ENCODE measurements at places on chromosomes 6 and 20.

GRCh38 chr20:32391003-32391402, 32.9 kb downstream of the ASXL1 start:
- no peak for DNase-seq

DNA sequence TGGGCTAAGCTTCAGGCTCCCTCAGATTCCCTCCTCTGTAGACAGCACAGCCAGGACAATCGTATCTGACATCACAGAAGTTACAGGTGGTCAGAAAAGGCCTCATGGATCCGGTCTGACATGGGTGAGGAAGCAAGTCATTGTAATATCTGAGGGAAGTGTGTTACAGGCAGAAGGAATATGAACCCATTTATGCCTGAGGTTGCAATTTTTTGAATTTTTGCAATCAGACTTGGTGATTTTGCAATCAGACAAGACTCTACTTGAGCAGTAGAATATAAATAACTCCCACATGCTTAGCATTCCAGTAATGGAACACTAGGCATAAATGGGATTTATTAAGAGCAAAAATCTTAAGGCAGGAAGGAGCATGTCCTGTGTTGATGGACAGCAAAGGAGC, 52.1 kb downstream of the CBLN4 start:
- DNase-seq: no peak

DNA sequence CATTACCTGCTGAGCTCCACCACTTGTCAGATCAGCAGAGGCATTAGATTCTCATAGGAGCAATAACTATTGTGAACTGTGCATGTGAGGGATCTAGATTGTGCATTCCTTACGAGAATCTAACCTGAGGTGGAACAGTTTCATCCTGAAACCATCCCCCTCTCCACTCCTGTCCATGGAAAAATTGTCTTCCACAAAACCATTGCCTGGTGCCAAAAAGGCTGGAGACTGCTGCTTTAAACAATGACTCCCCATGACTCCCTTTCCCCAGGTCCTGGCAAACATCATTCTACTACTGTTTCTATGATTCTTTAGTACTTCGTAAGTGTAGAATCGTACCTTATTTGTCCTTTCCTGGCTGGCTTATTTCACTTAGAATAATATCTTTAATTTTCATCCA, 9.7 kb upstream of the DYNLRB1 start:
- no peak for DNase-seq

GRCh38 chr6:41074692-41075436, 2.1 kb downstream of the NFYA start:
- DNase-seq: no peak

GRCh38 chr20:38727607-38728190, 3.4 kb downstream of the SLC32A1 start:
- DNase-seq: no peak

DNA sequence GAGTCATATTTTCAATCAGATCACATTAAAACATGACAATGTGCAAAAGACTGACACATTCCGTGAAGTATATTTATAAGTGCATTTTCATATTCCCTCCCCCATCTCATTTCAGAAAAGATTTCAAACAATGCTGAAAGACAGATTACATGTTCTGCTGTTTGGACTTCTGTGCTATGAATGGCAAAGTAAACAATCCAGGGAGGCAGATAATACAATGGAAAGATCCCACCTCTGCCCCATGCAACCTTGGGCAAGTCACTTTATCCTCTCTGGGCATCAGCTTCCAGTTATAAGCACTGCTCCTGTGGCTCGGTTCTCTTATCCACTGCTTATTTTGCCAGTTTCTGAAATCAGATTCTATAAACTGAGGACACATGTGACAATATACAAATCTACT, 110.2 kb downstream of the RCAN2 start:
- no peak for DNase-seq

GRCh38 chr6:122472022-122472340, 374 bp upstream of the SERINC1 start:
- DNase-seq: no peak

DNA sequence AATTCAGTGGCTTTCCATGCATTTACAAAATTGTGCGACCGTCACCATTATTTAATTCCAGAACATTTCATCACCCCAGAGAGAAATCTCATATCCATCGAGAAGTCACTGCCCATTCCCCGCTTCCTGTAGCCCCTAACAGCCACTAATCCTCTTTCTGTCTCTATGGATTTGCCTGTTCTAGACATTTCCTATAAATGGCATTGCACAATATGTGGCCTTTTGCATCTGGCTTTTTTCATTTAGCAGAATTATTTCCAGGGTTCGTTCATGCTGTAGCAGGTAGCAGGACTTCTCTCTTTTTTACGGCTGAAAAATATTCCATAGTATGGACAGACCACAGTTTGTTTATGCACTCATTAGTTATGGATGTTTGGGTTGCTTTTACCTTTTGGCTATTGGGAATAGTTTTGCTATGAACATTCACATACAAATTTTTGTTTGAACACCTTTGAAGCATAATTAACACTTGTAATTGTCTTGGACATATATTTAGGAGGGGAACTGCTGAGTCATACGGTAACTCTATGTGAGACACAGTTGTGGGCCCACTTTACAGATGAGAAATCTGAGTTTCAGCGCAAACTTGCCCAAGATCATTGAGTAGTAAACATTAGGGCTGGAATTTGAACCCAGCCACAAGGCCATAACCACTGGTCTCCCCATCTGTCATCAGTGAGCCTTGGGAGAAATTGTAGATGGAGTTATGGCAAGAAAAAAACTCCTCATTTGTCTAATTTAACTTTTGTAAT, 126.9 kb downstream of the BMP7 start:
- DNase-seq: no peak

GRCh38 chr6:161141173-161141572, 132.7 kb downstream of the AGPAT4 start:
- DNase-seq: no peak

GRCh38 chr20:41142245-41142644, 4.9 kb downstream of the PLCG1 start:
- no peak for DNase-seq

- DNase-seq: no peak
Observed at GRCh38 chr6:119985952-119986736, 636.6 kb upstream of the MAN1A1 start.

- no peak for DNase-seq
Observed at GRCh38 chr6:46234156-46234556, 63.4 kb upstream of the ENPP5 start.

DNA sequence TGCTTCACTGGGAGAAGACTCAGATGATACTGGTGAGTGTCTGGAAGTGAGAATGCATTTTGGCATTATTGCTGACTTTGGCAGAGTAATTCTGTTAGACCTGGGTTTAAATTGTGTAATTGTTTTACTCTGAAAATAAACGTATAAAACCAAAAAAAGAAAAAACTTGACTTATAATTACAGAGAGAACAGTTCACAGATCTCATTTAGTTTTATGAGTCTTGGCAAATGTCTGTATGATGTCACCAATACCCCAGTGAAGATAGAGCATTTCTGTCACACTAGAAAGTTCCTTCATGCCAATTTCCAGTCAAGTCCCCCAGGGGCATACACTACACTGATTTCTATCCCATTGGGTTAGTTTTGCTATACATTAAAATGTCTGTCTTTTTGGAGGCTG, 67.3 kb downstream of the SMAP1 start:
- DNase-seq: no peak

GRCh38 chr6:142702501-142703460, 242.2 kb downstream of the HIVEP2 start:
- peak; percentile 37 for DNase-seq

DNA sequence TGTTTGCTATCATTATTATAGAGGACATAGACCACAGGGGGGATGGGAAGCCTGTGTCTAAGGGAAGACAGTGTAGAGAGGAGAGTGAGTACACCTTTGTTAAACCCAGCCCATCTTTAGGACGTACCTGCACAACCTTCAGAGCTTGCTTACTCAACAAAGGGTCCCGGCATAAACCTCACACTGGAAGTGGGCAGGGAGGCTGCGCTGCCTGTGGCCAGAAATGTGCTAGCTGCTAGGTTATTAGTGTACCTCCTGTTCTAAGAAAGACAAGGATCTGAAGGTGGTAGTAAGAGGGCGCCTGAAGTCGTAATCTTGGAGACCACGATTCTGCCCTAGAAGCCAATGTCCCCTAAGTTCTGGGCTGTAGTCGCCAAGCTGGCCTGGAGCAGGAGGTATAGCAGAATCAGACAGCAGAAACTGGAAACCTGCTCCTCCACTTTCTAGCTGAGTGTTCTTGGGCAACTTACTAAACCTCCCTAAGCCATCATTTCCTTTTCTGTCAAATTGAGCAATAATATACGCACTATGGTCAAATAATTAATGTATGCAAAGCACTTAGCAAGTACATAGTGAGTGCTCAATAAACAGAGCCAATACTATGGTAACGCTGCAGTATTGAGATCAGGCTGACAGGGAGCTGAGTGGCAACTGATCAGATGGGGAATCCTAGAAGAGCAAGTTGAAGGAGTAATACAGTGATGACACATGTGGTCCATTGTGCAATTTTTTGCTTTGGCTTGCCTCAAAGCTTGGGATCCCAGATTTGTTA, 16.8 kb upstream of the AKIRIN2 start:
- DNase-seq: no peak

- no peak for DNase-seq
Observed at GRCh38 chr6:159376516-159377158, 207.4 kb downstream of the FNDC1 start.

GRCh38 chr6:45419571-45420082, 41.9 kb upstream of the SUPT3H start:
- DNase-seq: no peak

DNA sequence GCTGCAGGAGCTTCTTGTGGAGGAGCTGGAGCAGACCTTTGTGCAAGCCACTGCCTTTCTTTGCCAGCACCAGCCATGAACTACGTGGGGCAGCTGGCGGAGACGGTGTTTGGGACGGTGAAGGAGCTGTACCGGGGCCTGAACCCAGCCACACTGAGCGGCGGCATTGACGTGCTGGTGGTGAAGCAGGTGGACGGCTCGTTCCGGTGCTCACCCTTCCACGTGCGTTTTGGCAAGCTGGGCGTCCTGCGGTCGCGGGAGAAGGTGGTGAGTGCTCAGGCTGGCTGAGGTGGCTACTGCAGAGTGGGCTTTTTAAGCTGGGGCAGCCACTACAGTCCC, 5.1 kb downstream of the LPIN3 start:
- DNase-seq: no peak

GRCh38 chr20:8997701-8998117, 71.2 kb upstream of the PLCB4 start:
- no peak for DNase-seq

DNA sequence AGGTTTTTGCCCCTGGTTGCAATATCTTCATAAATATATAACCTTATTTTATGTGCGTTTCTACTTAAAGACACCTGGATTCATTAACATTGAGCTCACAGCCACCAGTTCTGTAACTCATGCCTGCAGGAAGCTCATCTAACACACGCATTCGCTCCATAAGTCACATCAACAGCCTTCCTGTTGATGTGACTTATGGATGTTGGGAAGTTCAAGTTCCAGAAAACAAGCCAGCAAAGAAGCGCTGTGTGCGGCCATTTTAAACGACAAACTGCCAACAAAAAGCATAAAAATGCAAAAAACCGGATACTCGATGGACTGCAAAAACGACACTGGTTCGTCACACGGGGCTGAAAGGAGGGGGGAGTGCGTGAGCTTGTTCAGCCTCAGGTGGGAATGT, 77.9 kb upstream of the NFATC2 start:
- DNase-seq: no peak

- DNase-seq: no peak
Observed at GRCh38 chr6:30542915-30543314, 13.4 kb downstream of the GNL1 start.

DNA sequence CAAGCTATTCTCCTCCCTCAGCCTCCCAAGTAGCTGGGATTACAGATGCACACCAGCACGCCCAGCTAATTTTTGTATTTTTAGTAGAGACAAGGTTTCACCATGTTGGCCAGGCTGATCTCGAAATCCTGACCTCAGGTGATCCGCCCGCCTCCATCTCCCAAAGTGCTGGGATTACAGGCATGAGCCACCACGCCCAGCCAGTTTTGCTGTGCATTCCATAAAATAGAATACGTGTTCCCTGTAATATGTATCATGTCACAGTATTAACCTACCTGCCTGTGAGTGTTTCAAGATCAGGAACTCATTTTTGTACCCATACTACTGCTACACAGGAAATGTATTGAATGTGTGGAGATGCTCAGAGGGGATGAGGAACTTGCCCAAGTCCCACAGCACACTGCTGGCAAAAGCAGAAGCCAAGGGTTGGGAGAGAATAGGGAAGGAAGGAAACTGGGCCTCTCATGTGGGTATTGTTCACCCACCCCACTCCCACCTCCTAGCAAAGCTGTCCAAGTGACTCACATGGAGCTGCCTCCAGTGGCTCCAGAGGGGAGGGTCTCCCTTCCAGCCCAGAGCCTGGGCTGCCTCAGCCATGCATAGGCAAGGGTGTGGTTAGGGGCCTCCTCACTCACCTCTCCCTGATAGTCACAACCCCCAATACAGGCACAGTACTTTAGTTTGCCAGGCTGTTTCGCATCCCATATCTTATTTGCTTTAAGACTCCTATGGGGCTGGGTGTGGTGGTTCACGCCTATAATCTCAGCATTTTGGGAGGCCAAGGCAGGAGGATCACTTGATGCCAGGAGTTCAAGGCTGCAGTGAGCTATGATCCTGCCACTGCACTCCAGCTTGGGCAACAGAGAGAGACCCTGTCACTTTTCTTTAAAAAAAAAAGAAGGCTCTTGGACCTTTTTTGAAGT, 9.4 kb downstream of the HM13 start:
- DNase-seq: no peak

- no peak for DNase-seq
Observed at GRCh38 chr20:20425823-20426654, 58.1 kb downstream of the INSM1 start.

- no peak for DNase-seq
Observed at GRCh38 chr20:8209061-8209460, 77.0 kb downstream of the PLCB1 start.

DNA sequence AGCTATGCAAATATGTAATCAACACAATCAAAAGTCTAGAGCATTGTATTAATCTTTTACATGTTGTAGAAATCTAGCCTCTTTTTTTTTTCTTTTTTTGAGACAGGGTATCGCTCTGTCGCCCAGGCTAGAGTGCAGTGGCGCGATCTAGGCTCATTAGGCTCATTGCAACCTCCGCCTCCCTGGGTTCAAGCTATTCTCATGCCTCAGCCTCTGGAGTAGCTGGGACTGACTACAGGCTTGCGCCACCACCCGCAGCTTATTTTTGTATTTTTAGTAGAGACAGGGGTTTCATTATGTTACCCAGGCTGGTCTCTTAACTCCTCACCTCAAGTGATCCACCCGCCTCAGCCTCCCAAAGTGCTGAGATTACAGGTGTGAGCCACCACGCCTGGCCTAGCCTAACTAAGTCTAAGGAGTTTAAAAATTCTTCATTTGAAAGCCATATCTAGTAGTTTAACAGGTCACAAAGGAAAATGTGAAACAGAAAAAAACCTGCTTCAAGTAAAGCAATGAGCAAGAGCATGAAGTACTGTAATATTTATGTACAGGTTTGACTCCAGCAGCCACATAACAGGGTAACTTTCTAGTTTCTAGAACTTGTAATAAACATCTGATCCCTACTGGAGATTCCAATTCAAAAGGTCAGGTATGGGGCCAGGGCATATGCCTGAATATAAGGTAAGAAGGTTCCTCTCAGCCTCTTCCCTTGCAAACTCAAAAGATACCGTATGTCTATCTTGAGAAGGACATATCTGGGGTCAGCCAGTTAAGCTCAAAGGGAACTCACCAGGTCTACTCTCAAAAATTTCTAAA, 4.4 kb downstream of the CPNE1 start:
- DNase-seq: no peak

- DNase-seq: no peak
Observed at GRCh38 chr20:63032861-63033793, 26.4 kb upstream of the BHLHE23 start.

GRCh38 chr6:115271434-115271833, 789.3 kb downstream of the FRK start:
- no peak for DNase-seq
